CD4-positive, alpha-beta T cell treated with Interleukin-4 for 1 hour (primary cell): ENCODE measurements at places on chromosomes 3 and 15.

- peak; percentile 31 for DNase-seq
These were observed 19.5 kb upstream of the COMMD2 start for GRCh38 chr3:149771652-149772271.

GRCh38 chr15:26838742-26839460 lies 28.0 kb upstream of the GABRA5 start:
- DNase-seq = no peak

GRCh38 chr3:12890610-12891390 lies 49.4 kb upstream of the RPL32 start:
- DNase-seq = no peak

- no peak for DNase-seq
These were observed 23.4 kb downstream of the NRROS start for GRCh38 chr3:196662711-196663571.

DNA sequence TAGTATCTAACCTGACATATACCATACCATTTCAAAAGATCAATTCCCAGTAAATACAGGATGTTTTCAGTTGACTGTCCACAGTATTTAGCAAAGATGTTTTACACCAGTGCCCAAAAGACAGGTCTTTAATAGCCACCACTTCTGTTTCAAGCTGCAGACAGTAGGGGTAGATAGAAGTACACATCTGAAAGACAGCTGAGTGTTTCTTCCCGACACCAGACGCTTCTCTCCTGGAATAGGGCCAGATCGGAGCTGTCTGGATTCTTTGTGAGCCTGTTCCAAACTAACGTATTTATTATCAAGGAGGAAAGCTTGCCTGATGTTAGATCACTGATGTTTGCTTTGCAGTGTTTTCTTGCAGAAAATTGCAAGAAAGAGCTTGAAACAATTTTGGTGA lies 136.1 kb upstream of the RBMS3 start:
- DNase-seq = no peak

DNA sequence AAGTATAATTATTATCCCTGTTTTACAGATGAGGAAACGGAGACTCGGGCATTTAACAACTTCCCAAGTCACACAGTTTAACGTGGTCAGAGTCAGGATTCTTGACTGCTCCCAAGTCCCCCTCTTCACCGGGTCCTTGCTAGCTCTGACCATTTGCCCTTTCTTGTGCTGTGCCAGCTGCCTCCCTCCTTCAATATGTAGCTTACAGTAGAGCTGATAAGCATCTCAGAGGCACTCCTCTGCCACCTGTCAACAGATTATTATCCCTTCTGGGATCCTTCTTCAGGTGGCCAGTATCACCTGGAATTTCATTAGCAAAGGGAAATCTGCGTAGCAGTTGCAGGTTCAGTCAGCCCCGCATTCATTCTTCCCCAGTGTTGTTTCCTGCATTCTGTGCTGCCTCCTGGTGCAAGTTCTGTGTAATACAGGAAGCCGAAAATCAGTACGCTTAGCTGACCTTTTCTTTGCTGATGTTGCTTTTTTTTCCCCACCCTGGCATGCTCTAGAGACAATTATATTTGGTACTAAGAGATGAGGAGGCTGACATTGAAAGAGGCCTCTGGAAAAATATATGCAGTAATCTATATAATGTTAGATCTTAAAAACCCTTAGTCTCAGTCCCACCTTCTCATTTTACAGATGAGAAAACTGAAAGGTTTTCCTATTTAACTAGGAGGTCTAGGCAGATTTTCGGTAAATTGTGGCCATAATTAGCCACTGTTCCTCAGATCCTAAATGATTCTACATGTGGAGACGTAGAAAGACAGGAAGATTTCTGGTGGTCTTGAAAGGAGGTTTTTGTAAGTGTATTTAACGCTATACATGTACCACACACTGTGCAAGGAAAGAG lies 24.8 kb downstream of the TMOD2 start:
- peak; percentile 64 for DNase-seq

DNA sequence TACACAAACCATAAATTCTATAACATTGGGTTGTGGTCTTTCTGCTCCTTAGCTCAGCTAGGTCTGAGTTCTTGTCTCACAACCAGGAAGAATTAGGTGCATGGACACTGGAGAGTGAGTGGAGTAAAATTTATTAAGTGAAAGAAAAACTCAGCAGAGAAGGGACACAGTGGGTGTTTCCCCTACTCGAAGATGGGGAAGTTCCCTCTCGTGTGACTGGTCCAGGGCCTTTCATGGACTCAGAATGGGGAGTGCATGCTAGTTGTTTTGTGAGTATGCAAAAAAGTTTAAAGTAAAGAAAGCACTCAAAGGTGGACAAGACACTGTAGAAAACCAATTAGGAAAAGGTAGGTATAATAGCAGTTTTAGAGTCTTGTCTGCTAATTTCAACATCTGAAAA lies 215.5 kb upstream of the RORA start:
- no peak for DNase-seq

- DNase-seq = no peak
These were observed 420.9 kb downstream of the MAGI1 start for GRCh38 chr3:65617787-65618186.

GRCh38 chr3:56624725-56625124 lies 58.3 kb downstream of the TASOR start:
- DNase-seq = no peak

GRCh38 chr3:72085036-72085435 lies 300.1 kb upstream of the PROK2 start:
- no peak for DNase-seq

DNA sequence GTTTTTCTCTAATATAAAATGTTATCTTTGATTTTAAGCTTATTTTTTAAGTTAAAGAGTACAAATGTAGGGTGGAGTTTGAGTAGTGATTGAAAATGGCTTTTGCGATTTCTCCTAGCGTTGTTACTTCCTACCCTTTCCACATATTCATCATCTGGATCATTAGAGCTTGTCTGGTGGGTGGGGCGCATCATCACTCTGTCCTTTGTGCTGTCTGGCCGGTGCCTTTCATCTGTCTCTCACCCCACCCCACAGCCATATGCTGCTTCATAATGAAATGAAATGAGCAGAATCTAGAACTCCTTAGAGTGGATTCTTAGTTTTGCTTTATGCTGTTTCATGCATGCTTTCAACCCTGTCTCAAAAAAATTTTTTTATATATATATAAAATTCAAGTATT lies 44.3 kb downstream of the ATP1B3 start:
- DNase-seq = no peak

GRCh38 chr15:73796331-73796831 lies 43.2 kb upstream of the INSYN1 start:
- no peak for DNase-seq

DNA sequence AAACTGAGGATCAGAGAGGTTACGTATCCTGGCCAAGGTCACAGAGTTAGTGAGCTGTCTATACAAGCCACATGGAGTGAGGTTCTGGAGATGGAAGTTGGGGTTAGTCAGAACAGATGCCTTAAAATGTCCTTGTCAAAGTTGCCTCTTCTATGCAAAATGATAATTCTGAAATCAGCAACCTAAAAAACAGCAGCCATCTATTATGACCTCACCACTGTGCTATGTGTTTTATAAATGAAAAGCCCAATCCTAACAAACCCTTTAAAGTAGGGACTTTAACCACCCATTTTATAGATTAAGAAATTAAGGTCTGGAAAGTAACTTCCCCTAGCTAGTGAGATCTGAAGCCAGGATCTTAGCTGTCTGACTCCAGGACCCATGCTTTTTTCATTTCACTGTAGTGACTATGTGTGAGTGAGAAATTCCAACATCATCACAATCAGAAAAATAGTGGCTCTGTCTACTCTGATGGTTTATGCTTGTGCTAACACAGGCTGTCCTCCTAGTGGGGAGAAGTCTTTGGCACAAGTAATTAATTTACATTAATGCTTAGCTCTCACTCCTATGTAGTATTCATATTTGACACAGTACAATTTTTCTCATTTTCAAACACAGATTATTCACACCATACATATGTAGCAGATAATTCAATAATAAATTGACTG lies 143.6 kb downstream of the ANO10 start:
- no peak for DNase-seq

- DNase-seq = no peak
These were observed 4.6 kb downstream of the MYRIP start for GRCh38 chr3:39814007-39814406.

DNA sequence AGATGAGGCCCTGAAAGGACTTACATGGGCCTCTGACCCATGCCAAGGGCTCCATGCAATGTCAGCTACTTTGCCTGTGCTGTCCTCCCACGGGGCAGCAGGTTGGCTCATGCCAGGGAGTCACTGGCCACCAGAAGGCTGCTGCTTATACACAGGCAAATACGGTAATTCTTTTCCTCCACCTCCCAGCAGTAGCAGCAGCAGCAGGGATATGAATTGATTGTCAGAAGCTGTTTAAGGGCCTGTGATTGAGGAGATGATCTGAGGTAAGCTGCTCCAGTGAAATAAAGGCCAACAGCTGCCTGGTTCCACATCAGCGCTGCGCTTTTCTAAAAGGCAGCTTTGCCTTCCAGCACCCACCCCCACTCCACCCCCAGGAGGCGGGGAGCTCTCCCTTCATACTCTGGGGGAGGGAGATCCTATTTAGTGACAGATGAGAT lies 250.5 kb downstream of the SHQ1 start:
- DNase-seq = no peak

DNA sequence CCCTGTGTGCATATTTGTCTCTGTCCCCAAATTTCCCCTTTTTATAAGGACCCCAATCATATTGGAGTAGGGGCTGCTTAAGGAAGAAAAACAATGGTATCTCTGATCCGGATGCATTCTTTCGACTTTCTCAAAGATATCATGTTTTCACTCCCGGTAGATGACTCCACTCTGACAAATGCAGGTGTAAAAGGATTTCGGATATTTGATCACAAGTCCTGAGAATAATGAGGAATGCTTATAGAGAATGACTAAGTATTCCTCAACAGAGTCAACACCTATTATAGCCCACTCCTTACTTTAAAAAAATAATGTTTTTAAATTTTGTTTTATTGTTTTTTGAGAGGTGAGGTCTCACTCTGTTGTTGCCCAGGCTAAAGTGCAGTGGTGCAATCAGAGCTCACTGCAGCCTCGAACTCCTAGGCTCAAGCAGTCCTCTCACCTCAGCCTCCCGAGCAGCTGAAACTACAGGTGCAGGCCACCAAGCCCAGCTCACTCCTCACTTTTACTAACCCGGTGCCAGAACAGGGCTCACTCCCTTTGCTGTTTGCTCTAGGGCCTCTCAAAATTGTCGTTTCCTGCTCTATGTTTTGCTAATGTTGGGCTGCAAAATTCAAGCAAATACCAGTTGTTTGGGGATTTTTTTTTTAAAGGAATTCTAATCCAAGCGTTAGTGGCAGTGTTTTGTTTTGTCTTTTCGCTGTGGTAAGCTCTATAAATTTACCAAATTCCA lies 24.6 kb downstream of the COL8A1 start:
- DNase-seq = no peak

GRCh38 chr3:139797724-139798343 lies 120.1 kb upstream of the NMNAT3 start:
- no peak for DNase-seq

DNA sequence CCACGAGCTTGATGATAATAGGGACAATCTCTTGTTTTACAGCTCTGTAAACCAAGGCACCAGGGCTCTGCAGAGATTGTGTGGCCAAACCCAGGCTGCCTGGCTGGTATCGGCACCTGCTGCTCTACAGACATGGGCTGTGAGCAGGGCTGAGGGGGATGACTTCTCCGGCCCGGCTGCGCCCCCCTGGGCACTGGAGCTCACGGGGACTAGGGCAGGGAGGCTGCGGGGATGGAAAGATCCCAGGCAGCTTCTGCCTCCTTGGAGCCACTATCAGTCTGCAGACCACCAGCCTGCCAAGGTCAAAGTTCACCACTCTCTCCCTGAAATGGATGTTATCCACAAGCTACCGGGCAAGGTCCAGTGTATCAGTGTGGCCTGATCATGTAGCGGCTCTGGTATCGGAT lies 22.0 kb upstream of the PIGZ start:
- no peak for DNase-seq

DNA sequence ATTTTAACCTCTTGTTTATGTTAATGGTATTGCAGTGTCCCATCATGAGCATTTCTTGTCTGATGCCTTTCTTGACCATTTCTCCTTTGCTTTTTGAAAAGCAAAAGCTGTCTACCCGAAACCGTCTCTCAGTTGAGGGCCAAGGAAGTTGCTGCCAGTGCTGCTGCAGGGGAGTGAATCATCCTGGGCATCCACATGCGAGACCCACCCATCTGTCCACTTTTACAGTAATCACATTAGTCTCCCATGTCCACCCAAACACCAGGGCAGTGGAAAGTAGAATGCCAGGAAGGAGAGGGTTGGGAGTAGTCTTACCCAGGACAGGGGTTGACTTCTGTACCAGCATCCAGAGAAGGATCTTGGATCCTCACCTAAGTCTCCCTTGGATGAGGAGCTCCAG lies 48.6 kb upstream of the TEX264 start:
- DNase-seq = no peak

DNA sequence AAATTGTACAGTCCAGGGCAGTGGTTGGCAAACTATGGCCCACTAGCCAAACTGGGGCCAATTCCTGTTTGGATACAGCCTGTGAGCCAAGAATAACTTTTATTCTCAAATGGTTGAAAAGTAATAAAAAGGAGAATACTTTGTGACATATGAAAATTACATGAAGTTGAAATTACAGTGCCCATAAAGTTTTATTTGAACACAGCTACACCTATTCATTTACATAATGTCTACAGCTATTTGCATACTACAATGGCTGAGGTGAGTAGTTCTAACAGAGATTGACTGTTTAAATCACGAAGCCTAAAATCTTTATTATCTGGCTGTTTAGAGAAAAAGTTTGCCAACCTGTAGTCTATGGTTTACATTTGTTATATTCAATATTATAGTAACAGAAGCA lies 600.1 kb downstream of the MAGI1 start:
- DNase-seq = no peak

DNA sequence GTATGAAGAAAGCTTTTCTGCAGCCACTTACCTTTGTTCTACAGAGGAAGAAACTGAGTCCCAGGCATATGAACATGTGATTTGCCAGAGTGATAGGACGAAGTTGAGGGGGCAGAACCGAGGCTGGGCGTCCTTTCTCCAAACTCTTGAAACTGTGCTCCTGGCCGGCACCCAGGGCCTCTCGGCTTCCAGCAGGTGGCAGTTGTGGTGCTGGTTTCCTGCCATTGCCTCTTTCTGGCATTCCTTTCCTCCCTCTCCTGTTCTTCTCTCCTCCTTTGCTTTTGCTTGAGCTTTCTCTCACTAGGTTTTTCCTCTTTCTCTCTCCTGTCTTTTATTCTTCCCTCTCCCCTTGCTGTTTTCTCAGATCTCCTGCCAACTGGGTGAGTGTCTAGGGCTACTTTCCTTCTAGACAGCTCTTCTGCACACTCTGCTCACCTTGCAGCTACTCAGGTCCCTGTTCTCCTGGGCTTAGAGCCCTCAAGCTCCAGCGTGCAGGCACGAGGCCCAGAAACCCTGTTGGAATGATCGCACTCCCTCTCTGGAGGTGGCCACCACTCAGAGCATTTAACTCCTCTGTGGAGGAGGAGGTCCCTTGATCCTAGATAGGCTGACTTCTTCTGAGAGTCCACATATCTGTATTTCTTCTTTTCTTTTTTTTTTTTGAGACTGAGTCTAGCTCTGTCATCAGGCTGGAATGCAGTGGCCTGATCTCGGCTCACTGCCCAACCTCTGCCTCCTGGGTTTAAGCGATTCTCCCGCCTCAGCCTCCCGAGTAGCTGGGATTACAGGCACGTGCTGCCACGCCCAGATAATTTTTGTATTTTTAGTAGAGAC lies 26.2 kb downstream of the TRAK1 start:
- no peak for DNase-seq
